MCF 10A (cell line): ENCODE measurements at places on chromosomes 13 and 19. TPM values are rescaled to one million over a fixed set of nuclear protein-coding genes. Genes with fewer than 3 reads are reported as not detected.

The ZNF180 gene
- total RNA-seq: 3.2 and 4.4 TPM in 2 replicates

GRCh38 chr19:39252458-39252857 is 3.8 kb upstream of the IFNL4 start:
- H3K36me3 ChIP-seq: no peaks in the 10 kb centered on the region
- H3K27ac ChIP-seq: no peak overlapping the region
- peaks cover 38% of the 10 kb centered on the region for H3K27me3 ChIP-seq
- no peak for DNase-seq
- H3K4me3 ChIP-seq: no peak overlapping the region

GRCh38 chr19:57656346-57656745 is 12.4 kb upstream of the ZSCAN4 start:
- peaks cover 4% of the 10 kb centered on the region for H3K36me3 ChIP-seq
- DNase-seq: no peak
- no peaks in the 10 kb centered on the region for H3K4me1 ChIP-seq
- no peak overlapping the region for H3K27ac ChIP-seq
- H3K4me3 ChIP-seq: no peak overlapping the region
- H3K27me3 ChIP-seq: peaks cover 24% of the 10 kb centered on the region

The FREM2 gene
- total RNA-seq: not detected in 2 replicates

The MZT1 gene
- total RNA-seq: 25.4 and 28.4 TPM in 2 replicates

DNA sequence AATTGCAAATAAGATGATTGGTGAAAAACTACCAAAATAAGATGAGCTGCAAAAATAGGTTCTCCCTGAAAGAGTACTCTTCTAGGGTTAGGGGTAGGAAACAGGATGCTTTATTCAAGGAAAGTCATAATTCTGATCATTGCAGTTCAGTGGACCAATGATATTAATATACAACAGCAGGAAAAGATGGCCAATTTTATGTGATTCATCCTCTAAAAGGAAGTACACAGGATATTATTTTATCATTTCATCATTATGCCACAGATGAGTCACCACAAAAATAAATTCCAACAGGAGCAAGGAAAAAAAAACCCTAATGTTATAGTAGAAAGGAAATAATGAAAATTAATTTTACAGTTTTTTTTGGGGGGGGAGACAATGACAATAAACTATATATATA is 205.0 kb downstream of the NALCN start:
- H3K27me3 ChIP-seq: no peaks in the 10 kb centered on the region
- H3K4me3 ChIP-seq: no peak overlapping the region
- peaks cover 21% of the 10 kb centered on the region for H3K4me1 ChIP-seq
- no peaks in the 10 kb centered on the region for H3K36me3 ChIP-seq
- DNase-seq: peak; percentile 67

- H3K4me1 ChIP-seq: no peaks in the 10 kb centered on the region
- DNase-seq: no peak
- peaks cover 34% of the 10 kb centered on the region for H3K27me3 ChIP-seq
- no peak overlapping the region for H3K27ac ChIP-seq
- no peaks in the 10 kb centered on the region for H3K36me3 ChIP-seq
- H3K4me3 ChIP-seq: no peak overlapping the region
Measured at GRCh38 chr13:59475911-59476310, 687.8 kb downstream of the DIAPH3 start.

GRCh38 chr13:105083992-105084391 is 1451.5 kb downstream of the EFNB2 start:
- H3K4me1 ChIP-seq: no peaks in the 10 kb centered on the region
- H3K27me3 ChIP-seq: no peaks in the 10 kb centered on the region
- H3K4me3 ChIP-seq: no peak overlapping the region
- H3K27ac ChIP-seq: no peak overlapping the region
- H3K36me3 ChIP-seq: no peaks in the 10 kb centered on the region
- no peak for DNase-seq

GRCh38 chr19:821825-822503 is at the start of gene PLPPR3:
Gene PLPPR3, minus strand, starts transcription at chr19:821955. Its CDS starts 396 bp downstream, at chr19:821559.
- no peak within 1 kb of the TSS for H3K4me3 ChIP-seq
- no peak for DNase-seq
- no peaks in the 10 kb centered on the region for H3K27me3 ChIP-seq
- H3K27ac ChIP-seq: no peak within 1 kb of the TSS
- no peaks in the 10 kb centered on the region for H3K36me3 ChIP-seq

DNA sequence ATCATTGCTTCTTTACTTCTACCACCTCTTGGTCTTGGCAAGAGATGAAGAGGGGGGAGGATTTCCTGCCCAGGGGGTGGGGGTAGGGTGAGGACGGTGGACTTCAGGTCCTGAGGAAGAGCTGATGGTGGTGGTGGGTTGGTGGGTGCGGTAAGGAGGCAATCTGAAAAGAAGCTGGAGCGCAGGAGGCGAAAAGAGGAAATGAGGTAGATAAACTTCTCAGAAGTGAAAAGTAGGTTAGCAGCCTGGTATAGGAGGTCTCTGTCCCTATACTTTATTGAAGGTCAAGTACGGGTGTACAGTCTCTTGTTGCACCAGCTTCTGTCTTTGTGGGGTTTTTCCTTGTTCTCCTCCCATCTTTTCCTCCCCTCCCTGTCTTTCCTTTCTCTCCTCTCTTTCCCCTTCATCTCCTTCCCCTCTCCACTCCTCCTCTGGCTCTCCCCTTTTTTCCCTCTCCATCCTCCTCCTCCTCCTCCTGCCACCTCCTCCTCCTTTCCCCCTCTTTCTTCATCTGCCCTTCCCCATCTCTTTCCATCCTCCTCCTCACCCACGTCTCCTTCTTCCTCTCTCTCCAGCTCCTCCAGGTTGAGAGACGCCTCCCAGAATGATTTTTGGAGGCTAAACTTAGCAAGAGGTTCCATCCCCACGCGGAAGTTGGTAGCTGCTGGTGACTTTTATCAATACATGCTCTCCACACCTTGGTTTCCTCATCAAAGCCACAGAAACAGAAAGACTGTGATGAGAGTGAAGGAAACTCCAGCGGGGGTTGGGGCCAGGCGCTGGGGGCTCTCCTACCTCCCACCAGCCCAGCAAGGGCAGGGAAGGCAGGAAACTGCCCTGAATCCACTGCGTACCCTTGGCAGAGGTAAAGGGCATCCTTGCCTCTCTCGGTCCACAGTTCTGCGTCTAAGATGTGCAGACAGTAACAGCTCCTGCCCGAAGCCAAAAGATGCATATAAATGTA is 15.3 kb downstream of the TNFSF14 start:
- no peak overlapping the region for H3K27ac ChIP-seq
- no peak overlapping the region for H3K4me3 ChIP-seq
- H3K27me3 ChIP-seq: peaks cover under 1% of the 10 kb centered on the region
- no peak for DNase-seq
- H3K36me3 ChIP-seq: peaks cover 6% of the 10 kb centered on the region

GRCh38 chr13:111115965-111116521 is 933 bp downstream of the ARHGEF7 start:
- H3K4me1 ChIP-seq: no peaks in the 10 kb centered on the region
- H3K27me3 ChIP-seq: peaks cover 83% of the 10 kb centered on the region
- H3K36me3 ChIP-seq: no peaks in the 10 kb centered on the region
- no peak overlapping the region for H3K27ac ChIP-seq
- DNase-seq: no peak
- peak overlapping the region; percentile 41 for H3K4me3 ChIP-seq

The ICAM5 gene
- total RNA-seq: 4.7 and 7.7 TPM in 2 replicates

The IGFL3 gene
- not detected in 2 replicates for total RNA-seq
